ENCODE measurements at places on chromosomes 12 and 14.

GRCh38 chr12:66345956-66346355 lies 43.7 kb downstream of the HELB start:
- no peak for DNase-seq

DNA sequence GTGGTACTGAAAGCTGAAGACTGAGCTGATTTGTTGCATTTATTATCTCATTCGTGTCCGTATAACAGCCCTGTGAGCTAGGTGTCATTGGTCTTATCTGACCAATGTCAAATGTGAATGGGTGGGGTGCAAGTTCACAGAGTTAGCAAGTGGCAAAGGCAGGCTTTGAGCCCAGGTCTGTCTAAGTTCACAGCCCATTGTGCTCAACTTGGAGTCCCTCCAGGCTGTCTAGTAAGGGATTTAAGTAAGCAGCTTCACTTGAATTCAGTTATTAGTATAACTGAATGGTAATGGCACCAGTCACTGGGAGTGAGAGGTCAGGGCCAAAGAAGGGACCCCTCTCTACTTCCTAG lies 8.5 kb downstream of the C1S start:
- DNase-seq: no peak

DNA sequence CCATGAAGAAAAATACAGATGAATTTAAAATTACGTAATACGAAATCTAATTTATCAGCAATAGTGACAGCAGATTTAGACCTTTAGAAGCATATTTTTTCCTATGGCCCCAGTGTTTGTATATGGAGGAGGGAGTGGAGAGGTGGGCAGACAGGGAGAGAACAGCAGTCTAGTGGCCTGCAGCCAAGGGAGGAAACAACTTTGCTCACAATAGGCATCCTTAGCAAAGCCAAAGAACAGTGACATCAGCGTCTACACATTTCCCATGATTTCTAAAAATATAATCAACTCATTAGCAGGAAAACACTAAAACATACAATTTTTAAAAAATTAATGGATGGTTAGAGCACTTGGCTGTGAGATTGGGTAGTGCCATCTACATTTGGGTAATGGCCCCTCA lies 622.6 kb upstream of the ATP2B1 start:
- DNase-seq: no peak

DNA sequence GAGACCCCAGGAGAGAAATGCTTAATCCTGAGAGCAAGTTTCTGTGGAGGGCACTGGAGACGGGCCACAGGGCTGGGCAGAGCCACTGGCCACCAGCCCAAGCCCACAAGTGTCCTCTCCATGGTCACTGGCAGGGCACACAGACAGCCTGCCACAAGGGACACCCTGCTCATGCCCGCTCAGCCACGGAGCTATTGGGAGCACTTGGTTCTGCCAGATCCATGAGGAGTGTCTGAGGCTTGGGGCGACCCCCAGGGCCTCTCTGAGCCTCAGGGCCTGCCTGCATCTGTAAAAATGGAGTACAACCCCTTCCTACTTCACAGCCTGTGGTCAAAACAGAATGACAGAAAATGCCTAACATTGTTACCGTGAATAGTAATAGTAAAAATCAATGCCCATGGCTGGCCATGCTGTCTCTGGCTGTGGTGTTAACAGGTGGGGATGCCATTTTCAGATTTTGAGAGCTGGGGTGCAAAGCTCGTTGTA lies 3.2 kb downstream of the PGF start:
- DNase-seq: no peak

- no peak for DNase-seq
Observed at GRCh38 chr12:43795716-43796280, 10.3 kb downstream of the TWF1 start.
